ENCODE measurements at places on chromosomes 2 and 18.

DNA sequence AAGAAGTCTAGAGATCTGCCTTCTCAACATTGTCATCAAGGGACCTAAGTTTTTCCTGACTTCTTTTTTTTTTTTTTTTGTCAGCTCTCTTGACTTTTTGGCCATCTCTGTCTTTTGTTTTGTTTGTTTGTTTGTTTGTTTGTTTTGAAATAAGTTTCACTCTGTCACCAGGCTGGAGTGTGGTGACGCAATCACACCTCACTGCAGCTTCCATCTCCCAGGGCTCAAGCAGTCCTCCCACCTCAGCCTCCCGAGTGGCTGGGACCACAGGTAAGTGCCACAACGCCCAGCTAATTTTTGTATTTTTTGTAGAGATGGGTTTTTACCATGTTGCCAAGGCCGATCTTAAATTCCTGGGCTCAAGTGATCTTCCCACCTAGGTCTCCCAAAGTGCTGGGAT lies 5.6 kb upstream of the PUS10 start:
- no peak for DNase-seq

- peak; percentile 86 for DNase-seq
Observed at GRCh38 chr18:58682429-58683069, 11.3 kb downstream of the MALT1 start.

DNA sequence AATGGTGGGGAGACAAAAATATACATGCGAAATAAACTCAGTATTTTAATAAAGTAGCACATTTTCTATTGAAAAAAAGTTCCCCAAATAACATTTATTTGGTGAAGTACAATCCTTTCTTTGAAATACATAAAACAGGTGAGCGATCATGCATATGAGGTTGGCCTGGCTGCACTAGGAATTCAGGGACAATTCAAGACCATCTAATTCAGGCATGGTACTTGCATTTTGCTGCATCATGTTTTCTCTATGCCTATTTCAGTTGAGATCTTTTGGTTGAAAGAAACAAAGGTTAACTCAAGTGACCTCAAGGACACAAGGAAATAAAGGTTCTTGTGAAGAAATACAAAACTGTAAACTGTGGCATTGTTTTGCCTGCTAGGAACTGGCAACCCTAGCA lies 19.8 kb upstream of the TAF4B start:
- DNase-seq = no peak

- no peak for DNase-seq
Observed at GRCh38 chr18:38635709-38636430, 1070.3 kb upstream of the CELF4 start.

DNA sequence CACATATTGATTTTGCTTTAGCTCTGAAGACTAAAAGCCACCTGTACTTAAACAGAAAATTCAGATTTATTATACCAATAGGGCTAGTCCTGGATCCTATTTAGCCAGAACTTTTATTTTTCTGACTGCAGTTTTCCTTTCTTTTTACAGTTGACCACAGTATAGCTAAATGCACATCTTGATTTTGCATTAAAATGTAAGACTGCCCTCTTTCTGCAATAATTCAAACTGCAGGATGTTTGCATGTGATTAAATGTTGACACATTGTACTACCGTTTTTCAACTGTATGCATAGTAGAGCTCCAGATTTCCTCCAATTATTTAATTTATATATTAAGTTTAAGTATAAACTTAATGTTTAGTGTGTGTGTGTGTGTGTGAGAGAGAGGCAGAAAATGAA lies 1262.9 kb downstream of the SUCLG1 start:
- peak; percentile 2 for DNase-seq

DNA sequence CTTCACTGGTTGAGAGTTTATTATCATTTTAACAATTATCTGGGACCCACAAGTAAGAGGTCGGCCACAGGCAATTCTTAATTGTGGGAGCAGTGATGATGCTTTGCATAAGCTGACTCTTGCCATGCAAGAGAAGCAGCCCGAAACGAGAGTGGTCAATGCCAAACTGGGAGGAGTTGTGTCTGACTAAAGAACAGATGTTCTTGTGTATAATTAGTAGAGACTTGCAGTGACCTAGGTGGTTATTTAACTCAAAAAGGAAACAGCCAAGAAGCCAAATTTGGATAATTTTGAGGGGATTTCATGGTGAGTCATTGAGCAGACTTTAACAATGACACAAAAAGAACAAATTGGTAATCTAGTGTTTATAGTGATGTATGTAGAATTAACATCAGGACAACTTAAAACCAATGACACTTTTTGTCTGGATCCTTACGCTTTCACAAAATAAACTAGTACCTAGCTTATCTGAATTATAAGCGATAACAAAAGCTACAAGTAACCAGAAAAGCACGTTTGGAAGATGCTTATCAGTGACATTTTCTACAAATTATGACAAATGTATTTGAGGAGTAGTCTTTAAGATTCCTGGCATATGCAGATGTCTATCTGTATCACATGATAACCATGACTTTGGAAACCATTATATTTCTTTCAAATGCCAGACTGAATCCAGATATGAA lies 184.7 kb upstream of the DLGAP1 start:
- DNase-seq = no peak

DNA sequence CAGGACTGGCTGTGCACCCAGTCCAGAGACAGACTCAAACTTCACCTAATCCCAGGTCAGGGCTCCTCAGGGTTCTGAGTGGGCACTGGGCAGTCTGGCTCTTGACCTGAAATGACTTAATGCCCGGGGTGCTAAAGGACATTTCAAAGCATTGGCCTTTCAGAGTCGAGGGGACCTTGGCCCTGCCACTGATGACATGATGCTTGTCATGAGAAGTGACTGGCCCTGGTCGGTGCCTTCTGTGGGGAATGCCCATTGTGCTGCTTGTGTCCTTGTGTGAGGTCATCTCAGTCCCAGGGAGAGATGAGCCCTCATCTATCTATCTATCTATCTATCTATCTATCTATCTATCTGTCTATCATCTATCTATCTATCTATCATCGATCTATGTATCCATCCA lies 81.3 kb downstream of the CTAGE1 start:
- no peak for DNase-seq

GRCh38 chr2:173434762-173435569 lies 80.3 kb downstream of the CDCA7 start:
- no peak for DNase-seq

DNA sequence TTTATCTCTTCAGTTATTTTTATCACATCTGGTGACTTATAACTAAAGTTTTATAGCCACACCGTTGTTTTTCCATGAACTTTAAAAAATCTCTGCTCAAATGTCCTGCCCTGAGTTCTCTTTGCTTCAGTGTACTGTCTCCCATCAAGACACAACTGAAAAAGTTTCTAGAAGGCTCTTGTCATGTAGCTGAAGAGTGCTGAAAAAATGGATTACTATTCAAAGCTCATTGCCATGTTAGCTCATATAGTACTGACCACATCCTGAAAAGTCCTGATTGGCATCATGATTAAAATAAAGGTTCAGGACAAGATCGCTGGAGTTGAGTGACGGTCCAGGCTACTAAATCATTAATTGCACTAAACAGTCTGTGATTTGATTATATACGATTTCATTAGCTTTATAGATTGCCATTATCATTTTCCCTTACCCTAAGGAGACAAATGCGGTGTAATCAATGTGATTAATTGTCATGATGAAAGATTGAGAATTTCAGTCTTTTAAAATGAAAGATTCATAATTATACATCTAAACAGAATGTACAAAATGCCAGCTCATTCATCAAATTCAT lies 62.2 kb downstream of the MFSD6 start:
- DNase-seq = no peak

GRCh38 chr2:241003047-241003360 lies 4.6 kb downstream of the SNED1 start:
- no peak for DNase-seq

All from erythroblast (primary cell).